ENCODE measurements at places on chromosomes 11 and 22. TPM values are rescaled to one million over a fixed set of nuclear protein-coding genes. Genes with fewer than 3 reads are reported as not detected.

The LRRN4CL gene
- total RNA-seq = 0.61 TPM

The CARNS1 gene
- total RNA-seq = 0.86 TPM

The MMP12 gene
- 0.29 TPM for total RNA-seq

The GNAZ gene
- 2.7 TPM for total RNA-seq

The SERPINH1 gene
- total RNA-seq = 229 TPM

The IL17RA gene
- total RNA-seq = 31.3 TPM

The RBMXL2 gene
- total RNA-seq = not detected
